ENCODE measurements at places on chromosomes 2 and 18.
A peak's percentile ranks its signal among the peaks of the same experiment; 100 is the strongest.

- DNase-seq: no peak
These were observed 27.5 kb upstream of the SLC66A3 start for GRCh38 chr2:11127761-11128160.

DNA sequence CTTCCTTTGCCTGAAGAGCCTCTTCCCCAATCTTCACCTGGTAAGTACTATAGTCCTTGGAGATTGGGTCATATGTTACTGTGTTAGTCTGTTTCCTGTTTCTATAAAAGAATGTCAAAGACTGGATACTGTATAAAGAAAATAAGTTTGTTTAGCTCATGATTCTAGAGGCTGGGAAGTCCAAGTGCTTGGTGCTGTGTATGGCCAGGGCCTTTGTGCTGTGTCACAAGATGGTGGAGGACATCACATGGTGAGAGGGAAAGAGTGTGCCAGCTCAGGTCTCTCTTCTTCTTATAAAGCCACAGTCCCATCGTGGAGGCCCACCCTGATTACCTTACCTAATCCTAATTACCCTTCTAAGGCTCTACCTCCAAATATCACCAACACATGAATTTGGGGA, 20.9 kb downstream of the ARHGAP28 start:
- DNase-seq: no peak

GRCh38 chr2:112920923-112921532, 10.1 kb downstream of the IL37 start:
- DNase-seq: no peak

DNA sequence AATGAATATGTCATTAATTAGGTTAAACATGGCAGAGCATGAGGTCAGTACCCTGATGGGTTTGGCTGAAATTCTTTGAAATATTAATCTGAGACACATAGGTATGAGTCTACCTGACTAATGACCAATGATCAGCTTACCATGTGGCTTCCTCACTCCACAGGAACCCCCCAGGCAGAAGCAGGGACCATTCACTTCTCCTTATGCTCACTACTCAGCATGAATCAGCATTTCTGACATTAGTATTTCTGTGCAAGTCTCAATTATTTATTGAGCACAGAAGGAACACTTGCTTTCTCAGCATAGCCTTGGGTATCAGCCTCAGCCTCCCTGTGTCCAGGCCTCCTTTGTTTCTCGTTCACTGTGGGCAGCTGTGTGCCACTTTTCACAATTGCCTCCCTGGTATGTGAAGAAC, 9.3 kb upstream of the KCNE4 start:
- DNase-seq: peak; percentile 70

GRCh38 chr2:207892716-207893402, 123.2 kb upstream of the FZD5 start:
- no peak for DNase-seq

- peak; percentile 69 for DNase-seq
These were observed 19.1 kb upstream of the RAB11FIP5 start for GRCh38 chr2:73131807-73132206.

DNA sequence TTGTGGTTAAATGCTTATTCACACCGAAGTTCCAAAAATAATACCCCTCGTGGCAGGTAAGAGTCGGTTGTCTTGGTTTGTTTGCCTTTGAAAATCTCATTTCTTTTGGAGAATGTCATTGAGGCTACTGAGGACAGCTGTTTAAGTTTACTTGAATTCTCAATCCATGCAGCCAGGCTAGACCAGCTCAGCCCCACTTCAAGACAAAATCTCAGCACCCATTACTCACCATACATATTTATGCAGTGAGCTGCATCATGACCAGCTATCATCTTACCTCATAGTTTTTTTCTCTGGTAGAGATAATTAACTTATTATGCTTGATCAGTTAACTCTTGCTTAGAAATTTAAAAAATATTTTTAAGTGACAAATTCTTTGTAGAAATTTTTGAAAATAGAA, 115.9 kb downstream of the HAUS1 start:
- peak; percentile 74 for DNase-seq

GRCh38 chr2:19169134-19169768, 189.2 kb downstream of the OSR1 start:
- no peak for DNase-seq

GRCh38 chr2:240713071-240713927, 21.6 kb downstream of the AQP12A start:
- no peak for DNase-seq

- peak; percentile 85 for DNase-seq
These were observed 2082.3 kb upstream of the CELF4 start for GRCh38 chr18:39647627-39648534.

- DNase-seq: no peak
These were observed 2.6 kb upstream of the TLK1 start for GRCh38 chr2:171163261-171163660.

DNA sequence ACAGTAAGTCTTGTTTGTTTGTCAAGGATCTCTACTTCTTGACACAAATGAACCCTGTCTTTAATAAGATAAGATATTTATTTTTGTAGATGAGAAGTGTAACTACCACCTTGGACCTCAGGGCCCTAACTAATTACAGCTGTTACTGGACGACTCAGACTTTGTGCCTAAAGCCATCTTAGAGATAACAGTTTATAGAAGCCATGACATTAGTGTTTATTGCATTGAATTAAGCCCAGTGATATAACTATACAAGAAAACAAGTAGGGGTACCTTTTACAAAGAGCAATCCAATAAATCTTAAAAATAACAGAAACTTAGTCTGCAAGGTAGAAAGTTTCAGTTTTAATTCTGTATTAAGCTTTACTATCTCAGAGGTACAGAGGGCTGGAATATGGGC, 119.0 kb downstream of the HIBCH start:
- no peak for DNase-seq

DNA sequence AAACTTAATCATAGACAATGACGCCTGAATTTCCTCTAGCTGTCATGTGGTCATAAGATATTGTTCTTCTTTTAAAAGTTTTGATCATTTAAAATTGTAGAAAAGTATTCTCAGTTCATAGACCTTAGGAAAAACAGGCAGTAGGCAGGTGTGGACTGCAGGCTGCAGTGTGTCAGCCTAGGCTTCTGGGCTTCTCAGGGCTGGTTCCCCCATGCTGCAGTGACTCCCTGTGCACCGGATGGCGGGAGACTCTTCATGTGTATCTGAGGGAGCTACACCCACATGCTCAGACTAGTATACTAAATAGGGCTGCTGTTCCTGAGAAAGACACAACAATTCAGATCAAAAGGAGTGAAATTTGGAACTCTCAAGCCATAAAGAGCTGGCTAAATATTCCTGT, 72.4 kb downstream of the PXDN start:
- DNase-seq: no peak

- no peak for DNase-seq
These were observed 96.8 kb upstream of the RPRM start for GRCh38 chr2:153575171-153575853.

GRCh38 chr2:19238440-19239060, 119.9 kb downstream of the OSR1 start:
- DNase-seq: peak; percentile 26

DNA sequence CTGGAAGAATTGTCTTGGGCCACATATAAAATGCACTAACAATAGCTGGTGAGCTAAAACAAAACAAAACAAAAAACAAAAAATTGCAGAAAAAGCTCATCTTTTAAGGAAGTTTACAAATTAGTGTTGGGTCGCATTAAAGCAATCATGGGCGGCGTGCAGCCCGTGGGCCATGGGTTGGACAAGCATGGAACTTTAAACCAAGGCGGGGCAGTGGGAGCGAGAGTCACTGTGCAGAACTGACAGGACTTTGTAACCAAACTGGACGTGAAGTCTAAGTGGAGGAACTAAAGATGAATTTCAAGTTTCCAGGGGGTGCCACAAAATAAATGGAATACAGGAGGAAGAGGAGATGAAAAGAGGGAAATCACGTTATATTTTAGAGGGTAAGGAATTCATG, 80.7 kb downstream of the PSMG2 start:
- no peak for DNase-seq

DNA sequence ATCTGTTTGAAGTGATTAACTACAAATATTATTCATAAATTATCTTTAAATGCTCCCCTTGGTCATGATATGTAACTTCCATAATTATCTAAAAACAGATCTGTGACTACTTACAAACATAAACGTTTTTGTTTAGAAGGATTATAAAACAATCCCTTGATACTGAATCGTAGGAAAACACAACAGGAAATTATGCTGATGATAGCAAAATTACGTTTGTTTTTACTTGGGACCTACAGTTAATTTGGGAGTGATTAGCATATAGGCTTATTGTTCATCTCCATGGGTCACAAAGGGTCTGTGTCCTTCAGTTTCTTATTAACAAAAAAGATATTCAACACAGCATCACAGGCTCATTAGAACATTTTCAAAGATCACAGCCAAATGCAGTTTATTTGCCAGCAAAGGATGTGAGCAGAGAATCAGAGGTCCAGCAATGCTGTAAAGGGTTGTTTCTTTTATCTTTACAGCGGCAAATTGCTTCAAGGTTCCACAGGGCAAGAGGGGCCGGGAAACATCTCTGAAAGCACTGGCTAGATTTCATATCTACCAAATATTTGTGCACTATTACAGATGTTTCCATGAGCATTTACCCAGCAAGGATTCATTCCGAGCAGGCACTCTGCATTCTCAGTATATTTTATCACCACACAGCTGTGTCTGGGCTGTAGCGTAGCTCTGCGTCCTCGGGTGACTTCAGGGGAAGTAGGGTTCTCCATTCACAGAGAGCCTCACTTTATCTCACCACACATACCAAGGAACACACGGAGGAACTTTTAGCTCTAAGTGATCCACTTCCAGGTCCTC, 4.1 kb downstream of the CCDC195 start:
- peak; percentile 45 for DNase-seq

DNA sequence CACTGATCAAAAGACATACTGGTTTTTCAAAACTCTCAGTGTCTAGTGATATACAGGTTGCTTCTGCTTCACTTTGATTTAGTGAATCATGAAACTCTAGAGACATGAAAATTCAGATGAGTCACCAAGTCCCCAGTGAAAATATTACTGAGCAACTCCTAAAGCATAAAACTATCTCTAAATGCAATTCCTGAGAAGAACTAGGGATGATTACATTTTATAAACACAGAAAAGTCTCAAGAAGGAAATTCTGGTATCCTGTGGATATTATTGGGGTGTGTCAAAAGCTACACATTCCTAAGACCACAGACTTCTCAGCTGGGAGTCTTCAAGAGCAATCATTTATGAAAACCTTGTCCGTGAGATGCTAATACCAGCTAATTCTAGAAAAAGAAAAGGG, 9.7 kb downstream of the LRRTM4 start:
- no peak for DNase-seq

DNA sequence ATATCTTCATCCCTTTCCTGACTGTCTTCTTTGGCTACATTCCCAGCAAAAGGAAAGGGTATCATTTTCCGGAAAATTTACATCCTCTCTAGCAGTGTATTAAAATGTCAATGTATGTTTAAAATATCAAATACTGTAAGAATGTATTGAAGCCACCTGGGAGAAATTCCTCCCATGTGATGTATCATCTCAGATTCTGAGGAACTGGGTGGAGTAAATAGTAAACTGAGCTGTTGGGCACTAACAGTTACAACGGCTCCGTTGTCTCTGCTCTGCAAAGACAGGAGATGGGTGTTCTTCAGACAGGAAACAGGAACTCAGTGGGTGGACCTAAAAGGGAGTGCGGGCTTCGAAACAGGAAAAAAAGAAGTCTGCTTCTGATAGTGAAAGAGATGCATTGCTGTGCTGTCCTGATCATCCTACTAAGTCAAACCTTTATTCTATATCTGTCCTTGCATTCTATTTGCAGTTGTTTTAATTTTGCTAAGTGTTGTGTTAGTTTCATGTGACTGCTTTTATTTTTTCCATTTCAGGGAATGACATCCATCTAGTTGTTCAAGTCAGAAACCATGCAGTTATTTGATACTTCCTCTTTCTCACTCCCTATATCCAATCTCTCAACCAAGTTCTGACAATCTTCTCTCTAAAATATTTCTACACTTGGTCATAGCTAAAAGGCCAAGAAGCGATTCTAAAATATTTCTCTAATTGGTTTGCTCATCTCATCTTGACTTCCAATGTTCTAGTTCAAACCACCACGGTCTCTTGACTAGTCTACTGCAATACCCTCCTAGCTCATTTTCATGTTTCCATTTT, 19.4 kb downstream of the DOK1 start:
- DNase-seq: peak; percentile 76

Data from fibroblast of upper back skin (primary cell).